ENCODE measurements at places on chromosomes 5 and 9. TPM values are rescaled to one million over a fixed set of nuclear protein-coding genes. Genes with fewer than 3 reads are reported as not detected.
A peak's percentile ranks its signal among the peaks of the same experiment; 100 is the strongest.

The ATG10 gene
- 3.5 TPM for total RNA-seq

The KCNIP1 gene
- total RNA-seq, result 24.4 TPM

The POU5F2 gene
- 0.22 TPM for total RNA-seq

The NAIP gene
- total RNA-seq, result 2.4 TPM

The SNX18 gene
- 11.3 TPM for total RNA-seq

The SPATA31A3 gene
- not detected for total RNA-seq

- no peak for DNase-seq
Observed at GRCh38 chr9:105385381-105385985, 62.4 kb upstream of the FSD1L start.

DNA sequence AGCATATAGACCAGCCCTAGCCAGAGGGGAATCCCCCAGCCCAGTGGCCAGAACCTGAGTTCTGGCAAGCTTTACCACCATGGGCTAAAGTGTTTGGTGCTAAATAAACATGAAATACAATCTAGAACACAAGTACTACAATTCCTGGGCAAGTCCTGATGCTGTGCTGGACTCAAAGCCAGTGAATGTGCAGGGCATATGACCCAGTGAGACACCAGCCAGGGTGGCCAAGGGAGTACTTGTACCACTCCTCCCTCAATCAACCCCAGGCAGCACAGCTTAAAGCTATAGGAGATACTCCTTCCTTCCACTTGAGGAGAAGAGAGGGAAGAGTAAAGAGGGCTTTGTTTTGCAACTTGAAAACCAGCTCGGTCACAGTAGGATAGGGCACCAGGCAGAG lies 63.6 kb downstream of the SSBP2 start:
- no peak for DNase-seq

DNA sequence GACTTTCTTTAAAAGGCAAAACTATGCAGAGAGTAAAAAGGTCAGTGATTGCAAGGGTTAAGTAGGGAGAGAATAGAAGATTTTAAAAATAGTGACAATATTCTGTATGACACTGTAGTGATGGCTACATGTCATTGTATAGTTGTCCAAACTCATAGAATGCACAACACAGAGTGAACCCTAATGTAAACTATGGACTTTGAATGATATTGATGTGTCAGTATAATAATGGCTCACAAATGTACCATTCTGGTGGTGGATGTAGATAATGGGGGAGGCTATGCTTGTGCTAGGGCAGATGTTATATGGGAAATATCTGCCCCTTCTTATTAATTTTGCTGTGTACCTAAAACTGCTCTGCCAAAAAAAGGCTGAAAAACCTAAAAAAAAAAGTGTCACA lies 468.9 kb downstream of the KIF4B start:
- no peak for DNase-seq

DNA sequence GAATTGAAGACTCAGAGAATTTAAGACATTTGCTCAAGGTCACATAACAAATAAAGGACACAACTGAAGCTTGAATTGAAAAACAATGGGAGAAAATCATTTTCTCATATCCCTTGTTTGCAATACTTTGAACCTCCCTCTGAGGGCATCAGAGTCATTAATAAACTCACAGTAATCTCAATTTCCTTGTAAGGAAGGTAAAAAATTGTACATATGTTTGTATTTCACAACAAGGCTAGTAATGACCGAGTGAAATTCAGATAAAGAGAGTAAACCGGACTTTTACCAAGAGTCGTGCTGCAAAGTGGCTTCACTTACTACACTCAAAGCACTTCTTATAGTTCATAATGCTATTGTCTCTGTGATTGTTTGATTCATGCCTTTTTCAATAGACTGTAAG lies 665.0 kb downstream of the NR2F1-AS1 start:
- DNase-seq, result peak; percentile 4

DNA sequence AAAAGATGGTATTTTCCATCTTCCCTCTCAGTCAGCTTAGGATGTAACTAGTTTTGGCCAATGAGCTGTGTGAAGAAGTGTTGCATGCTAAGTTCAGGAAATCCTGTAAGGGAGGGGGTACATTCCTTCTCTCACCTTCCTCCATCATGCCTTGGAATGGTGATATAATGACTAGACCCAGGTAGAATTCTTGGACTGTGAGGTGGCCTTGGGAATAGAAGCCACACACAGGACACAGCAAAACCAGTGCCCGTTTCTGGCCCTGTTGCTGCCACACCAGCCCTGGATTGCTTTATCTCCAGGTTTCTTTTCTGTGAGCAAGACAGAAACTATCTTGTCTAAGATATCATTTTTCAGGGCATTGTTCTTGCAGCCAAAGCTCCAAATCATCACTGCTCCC lies 10.5 kb upstream of the ZNF354A start:
- no peak for DNase-seq

GRCh38 chr9:7606591-7606990 lies 193.0 kb downstream of the DMAC1 start:
- DNase-seq, result no peak

DNA sequence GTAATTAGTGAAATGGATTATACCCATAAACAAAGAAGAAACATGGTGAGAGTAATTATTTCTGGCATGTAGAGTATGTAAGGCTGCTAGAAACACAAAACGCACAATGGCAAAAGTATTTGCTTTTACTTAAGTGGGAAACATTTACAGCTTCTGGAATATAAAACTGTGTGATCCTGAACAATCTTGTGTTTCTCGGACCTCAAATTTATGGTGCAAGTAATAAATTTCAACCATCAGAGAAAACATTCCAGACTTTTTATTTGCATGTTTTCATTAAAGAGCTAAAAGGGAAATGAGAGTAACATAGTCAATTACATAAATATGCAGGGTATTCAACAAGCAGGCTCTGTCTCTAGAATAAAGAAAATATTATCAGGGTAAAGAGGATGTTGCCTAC lies 17.2 kb upstream of the PRR16 start:
- DNase-seq, result no peak
